ENCODE measurements at places on chromosomes 3 and 15. TPM values are rescaled to one million over a fixed set of nuclear protein-coding genes. Genes with fewer than 3 reads are reported as not detected.

DNA sequence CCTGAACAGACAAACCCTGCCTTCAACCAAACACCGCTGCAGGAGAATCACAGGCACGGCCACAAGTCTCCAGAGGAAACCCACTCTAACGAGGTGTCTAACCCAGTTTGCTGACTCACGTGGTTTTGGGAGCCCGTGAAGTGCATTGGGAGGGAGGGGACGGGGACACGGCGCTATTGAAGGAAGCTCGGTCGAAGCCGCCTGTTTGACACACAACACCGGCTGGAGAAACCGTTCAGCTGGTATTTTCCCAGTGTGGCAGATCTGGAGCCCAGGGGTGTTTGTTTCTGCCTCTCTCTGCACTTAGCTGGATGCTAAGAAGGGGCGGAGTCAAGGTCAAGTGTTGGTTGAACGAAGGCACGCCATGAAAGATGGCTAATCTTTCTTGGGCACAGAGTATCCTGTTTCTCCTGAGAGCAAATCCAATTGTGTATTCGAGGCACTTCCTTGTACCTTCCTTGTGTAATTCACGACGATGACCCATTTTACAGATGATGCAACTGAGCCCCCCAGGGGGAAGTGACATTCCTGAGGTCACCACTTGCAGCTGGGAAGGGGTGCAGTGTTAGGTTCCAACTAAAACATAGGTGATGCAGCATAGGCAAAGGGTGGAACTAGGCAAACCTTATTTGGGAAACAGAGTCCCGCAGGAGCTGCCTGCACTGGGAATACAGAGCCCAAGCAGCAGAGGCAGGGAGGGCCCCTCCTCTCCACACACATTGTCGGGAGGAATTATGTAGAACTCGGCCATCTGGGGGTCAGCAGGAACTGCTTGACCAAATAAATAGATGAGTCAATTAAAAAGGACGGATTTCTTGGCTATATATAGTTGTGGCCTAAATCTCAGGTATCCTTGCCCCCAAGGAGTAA lies 22.5 kb downstream of the SLC6A6 start:
- H3K27ac ChIP-seq = no peak overlapping the region
- H3K4me3 ChIP-seq = no peak overlapping the region
- H3K36me3 ChIP-seq = no peaks in the 10 kb centered on the region
- no peak for DNase-seq
- peaks cover 14% of the 10 kb centered on the region for H3K4me1 ChIP-seq

DNA sequence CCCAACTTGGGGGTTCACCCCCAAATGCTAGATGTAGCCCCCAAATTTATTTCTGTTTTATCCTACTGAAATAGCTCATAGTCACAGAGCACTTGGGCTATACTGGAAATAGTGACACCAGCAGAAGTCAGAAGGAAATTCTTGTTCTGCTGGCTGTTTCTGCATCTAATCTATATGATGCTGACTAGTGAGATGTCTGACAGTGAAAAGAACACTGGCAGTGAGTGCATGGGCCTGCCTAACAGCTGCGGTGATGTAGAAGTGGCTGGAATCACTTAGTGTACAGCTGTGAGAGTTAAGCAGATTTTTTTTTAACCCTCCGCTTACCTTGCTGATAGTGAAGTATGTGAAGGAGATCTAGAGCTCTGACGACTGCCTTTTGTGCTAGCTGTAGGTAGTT lies 14.0 kb downstream of the TTC14 start:
- H3K4me3 ChIP-seq = no peak overlapping the region
- DNase-seq = no peak
- H3K27ac ChIP-seq = peak overlapping the region; percentile 20
- H3K36me3 ChIP-seq = no peaks in the 10 kb centered on the region
- peaks cover 15% of the 10 kb centered on the region for H3K4me1 ChIP-seq

DNA sequence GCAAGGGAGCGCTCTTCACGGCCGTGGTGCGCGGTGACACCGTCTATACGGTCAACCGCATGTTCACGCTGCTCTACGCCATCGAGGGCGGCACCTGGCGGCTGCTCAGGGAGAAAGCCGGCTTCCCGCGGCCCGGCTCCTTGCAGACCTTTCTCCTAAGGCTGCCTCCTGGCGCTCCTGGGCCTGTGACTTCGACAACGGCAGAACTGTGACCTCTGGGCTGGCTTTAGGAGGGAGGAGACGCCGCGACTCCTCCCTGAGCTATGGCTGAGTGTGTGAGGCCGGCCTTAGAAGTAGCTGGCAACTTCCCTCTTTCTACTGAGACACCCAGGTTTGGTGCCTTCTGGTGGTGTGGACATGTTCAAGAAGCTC lies 1.4 kb downstream of the KBTBD13 start:
- H3K27ac ChIP-seq = no peak overlapping the region
- peak; percentile 73 for DNase-seq
- H3K4me3 ChIP-seq = no peak overlapping the region
- no peaks in the 10 kb centered on the region for H3K36me3 ChIP-seq

GRCh38 chr15:73125219-73125618 lies 73.0 kb downstream of the NEO1 start:
- no peak overlapping the region for H3K4me3 ChIP-seq
- no peaks in the 10 kb centered on the region for H3K4me1 ChIP-seq
- no peak for DNase-seq
- H3K27me3 ChIP-seq = no peaks in the 10 kb centered on the region
- no peaks in the 10 kb centered on the region for H3K36me3 ChIP-seq
- H3K27ac ChIP-seq = peak overlapping the region; percentile 24

GRCh38 chr3:126126811-126127431 lies 43.0 kb upstream of the SLC41A3 start:
- H3K27ac ChIP-seq = no peak overlapping the region
- peaks cover 4% of the 10 kb centered on the region for H3K27me3 ChIP-seq
- H3K36me3 ChIP-seq = no peaks in the 10 kb centered on the region
- no peak overlapping the region for H3K4me3 ChIP-seq

GRCh38 chr15:63716929-63717328 lies 116.8 kb downstream of the HERC1 start:
- peaks cover 2% of the 10 kb centered on the region for H3K27me3 ChIP-seq
- H3K27ac ChIP-seq = no peak overlapping the region
- H3K4me3 ChIP-seq = no peak overlapping the region
- DNase-seq = no peak
- H3K4me1 ChIP-seq = no peaks in the 10 kb centered on the region

- no peak for DNase-seq
- peak overlapping the region; percentile 27 for H3K4me3 ChIP-seq
- peaks cover 11% of the 10 kb centered on the region for H3K4me1 ChIP-seq
- no peaks in the 10 kb centered on the region for H3K36me3 ChIP-seq
- H3K27me3 ChIP-seq = peaks cover 45% of the 10 kb centered on the region
- H3K27ac ChIP-seq = no peak overlapping the region
Observed at GRCh38 chr15:36884518-36884875, 215.9 kb downstream of the MEIS2 start.

DNA sequence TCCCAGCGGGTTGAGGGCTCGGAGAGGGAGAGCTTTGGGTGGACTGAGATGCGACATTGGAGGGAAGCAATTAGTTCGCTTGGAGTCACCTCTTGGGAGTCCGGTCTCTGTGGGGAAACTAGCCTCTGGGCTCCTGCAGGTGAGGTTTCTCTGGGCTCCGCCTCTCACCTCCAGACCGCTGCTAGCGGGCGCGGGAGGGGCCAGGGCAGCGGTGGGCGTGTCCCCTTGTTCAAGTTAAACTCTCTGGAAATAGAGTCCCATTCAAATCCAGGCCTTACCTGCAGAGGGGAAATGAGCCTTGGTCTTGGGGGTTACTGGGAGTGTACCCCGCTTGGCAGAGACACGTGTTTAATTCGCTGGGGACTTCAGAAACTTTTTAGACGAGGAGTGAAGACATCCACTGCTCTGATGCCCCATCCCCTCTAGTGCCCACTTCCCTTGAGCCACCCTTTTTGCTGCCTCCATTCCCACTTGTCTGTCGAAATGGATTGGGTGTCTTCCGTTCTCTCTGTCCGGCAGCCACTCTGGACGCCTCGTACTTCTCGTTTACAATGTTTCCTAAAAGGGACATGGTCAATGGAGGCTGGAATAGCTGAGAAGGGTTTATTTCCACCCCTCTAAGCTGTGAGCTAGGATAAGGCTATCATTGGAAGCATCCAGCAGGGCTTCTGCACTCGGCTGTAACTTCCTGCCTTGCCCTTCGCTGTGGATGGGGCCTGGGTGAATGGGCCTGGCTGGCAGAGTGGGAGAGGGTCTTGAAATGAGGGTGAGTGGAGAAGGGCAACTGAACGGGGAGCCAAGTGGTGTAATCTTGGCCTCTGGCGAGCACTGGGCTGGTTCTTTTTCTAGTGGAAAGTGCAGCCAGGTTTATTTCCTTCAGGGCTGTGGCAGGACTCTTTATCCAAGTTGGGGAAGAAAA lies 1.1 kb downstream of the MITF start:
- peak overlapping the region; percentile 84 for H3K4me3 ChIP-seq
- DNase-seq = peak; percentile 17
- H3K36me3 ChIP-seq = no peaks in the 10 kb centered on the region
- peaks cover 9% of the 10 kb centered on the region for H3K27me3 ChIP-seq
- no peak overlapping the region for H3K27ac ChIP-seq

GRCh38 chr3:173938159-173938558 lies 540.6 kb downstream of the NLGN1 start:
- H3K27me3 ChIP-seq = no peaks in the 10 kb centered on the region
- peaks cover 20% of the 10 kb centered on the region for H3K4me1 ChIP-seq
- DNase-seq = no peak
- H3K4me3 ChIP-seq = no peak overlapping the region
- no peaks in the 10 kb centered on the region for H3K36me3 ChIP-seq
- H3K27ac ChIP-seq = peak overlapping the region; percentile 46

DNA sequence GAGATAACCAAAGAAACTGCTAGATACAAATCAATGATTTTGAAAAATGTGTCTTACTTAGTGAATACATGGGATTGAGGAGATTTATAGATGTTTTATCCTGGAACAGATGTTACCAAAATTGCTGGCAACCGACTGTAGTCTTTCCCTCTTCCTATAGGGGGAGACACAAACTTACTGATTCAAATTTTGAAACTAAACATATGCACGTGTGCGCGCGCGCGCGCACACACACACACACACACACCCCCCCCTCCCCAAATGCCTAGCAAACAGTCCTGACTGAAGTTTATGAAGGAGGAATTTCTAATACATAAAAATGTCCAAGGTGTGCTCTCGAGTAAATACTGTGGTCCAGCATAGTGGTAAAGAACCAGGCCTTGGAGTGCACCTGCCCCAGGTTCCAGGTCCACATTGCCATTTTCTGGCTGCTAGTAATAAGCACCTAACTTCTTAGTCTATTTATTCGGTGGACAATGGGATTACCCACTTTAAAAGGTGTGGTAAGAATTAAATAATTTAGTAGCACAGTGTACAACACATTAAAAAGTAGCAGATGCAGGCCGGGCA lies 18.5 kb upstream of the C3orf62 start:
- peak overlapping the region; percentile 3 for H3K27ac ChIP-seq
- no peaks in the 10 kb centered on the region for H3K4me1 ChIP-seq
- peak; percentile 30 for DNase-seq
- peaks cover 6% of the 10 kb centered on the region for H3K27me3 ChIP-seq

GRCh38 chr15:77712438-77712837 lies 79.7 kb upstream of the LINGO1 start:
- H3K4me3 ChIP-seq = no peak overlapping the region
- peaks cover 5% of the 10 kb centered on the region for H3K4me1 ChIP-seq
- no peaks in the 10 kb centered on the region for H3K36me3 ChIP-seq
- H3K27ac ChIP-seq = no peak overlapping the region
- peaks cover 12% of the 10 kb centered on the region for H3K27me3 ChIP-seq
- DNase-seq = no peak

GRCh38 chr3:143821862-143822261 lies 26.4 kb downstream of the SLC9A9 start:
- no peak overlapping the region for H3K4me3 ChIP-seq
- no peaks in the 10 kb centered on the region for H3K27me3 ChIP-seq
- peak overlapping the region; percentile 72 for H3K27ac ChIP-seq

DNA sequence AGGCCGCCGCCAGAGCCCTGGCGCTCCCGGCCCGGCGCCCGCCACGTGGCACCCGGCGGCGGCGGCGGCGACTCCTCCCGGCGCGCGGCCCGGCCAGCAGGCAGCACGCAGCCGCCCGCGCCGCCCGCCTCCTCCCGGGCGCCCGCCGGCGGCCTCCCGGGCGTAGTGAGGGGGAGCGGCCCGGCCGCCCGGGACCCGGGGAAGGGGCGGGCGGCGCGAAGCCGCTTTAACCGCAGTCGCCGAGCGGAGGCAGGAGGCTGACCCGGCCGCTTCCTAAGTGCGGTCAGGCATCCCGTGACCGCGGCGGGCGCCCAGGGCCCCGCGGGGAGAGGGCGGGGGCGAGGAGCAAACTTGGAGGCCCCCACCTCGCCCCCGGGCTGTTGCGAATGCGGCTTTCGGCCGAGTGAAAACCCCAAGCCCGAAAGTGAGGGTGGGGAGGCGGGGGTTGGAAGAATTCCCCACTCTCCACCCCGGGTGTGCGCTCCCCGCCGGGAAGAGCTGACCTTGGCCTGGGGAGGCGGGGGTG lies 1.7 kb upstream of the HES1 start:
- H3K27ac ChIP-seq = no peak overlapping the region
- DNase-seq = peak; percentile 67
- peaks cover 31% of the 10 kb centered on the region for H3K4me1 ChIP-seq
- H3K27me3 ChIP-seq = peaks cover 16% of the 10 kb centered on the region
- no peak overlapping the region for H3K4me3 ChIP-seq

GRCh38 chr15:68512598-68512997 lies 66.2 kb upstream of the CORO2B start:
- no peak overlapping the region for H3K4me3 ChIP-seq
- DNase-seq = no peak
- H3K27me3 ChIP-seq = no peaks in the 10 kb centered on the region
- no peak overlapping the region for H3K27ac ChIP-seq

DNA sequence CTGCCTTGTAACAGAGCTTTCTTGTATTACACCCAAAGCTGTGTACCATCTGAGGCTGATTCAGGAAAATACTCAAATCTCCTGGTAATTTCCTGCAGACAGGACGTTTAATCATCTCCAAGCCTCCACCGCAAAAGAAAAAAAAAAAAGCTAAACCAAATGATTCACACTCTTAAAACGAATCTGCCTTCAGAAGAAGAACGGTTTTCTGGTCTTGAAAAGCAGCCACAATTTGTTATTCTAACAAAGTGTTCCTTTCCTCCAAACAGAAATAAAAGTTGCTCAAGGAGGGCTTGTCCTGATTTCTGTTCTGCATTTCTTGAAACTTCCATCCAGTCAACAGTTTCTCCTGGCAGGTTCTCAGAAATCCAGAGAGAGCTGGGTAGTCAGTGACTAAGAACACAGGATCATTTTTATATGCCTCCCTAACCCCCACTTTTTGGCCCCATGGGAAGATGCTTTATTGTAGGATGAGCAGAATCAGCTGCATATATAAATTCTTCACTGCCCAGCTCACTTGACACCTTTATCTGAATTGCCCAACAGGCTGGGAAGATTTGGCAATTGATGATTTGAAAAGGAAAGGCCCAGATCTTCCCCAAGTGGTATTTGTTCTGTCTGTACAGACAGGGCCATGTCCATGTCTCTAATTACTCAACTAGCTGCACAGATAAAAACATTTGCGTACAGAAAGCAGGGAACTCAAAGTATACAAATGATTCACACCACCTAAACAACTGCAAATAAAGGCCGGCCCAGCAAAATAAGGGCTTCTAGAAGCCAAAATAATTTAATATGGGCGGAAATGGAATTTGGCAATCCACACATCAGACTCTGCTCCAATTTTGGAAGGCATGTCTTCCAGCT lies 41.0 kb upstream of the PRICKLE2 start:
- no peaks in the 10 kb centered on the region for H3K27me3 ChIP-seq
- no peaks in the 10 kb centered on the region for H3K36me3 ChIP-seq
- peaks cover 14% of the 10 kb centered on the region for H3K4me1 ChIP-seq
- DNase-seq = no peak
- H3K4me3 ChIP-seq = peak overlapping the region; percentile 36
- H3K27ac ChIP-seq = no peak overlapping the region

GRCh38 chr3:12910356-12911099 lies 69.2 kb upstream of the RPL32 start:
- peaks cover 12% of the 10 kb centered on the region for H3K36me3 ChIP-seq
- no peak for DNase-seq
- no peak overlapping the region for H3K4me3 ChIP-seq

VEPH1 gene
- total RNA-seq = 9.3 TPM

ACAN gene
- 0.05 TPM for total RNA-seq

GPR62 gene
- 0.44 TPM for total RNA-seq

KBTBD12 gene
- not detected for total RNA-seq

SLC22A14 gene
- total RNA-seq = 0.93 TPM

SUSD5 gene
- 2.0 TPM for total RNA-seq

Data from glutamatergic neuron (in vitro differentiated cells).